ENCODE measurements at places on chromosomes 3 and 15.

- DNase-seq = no peak
These were observed 15.5 kb upstream of the PRSS50 start for GRCh38 chr3:46733026-46733800.

- no peak for DNase-seq
These were observed 1.9 kb downstream of the RAP2B start for GRCh38 chr3:153163756-153164550.

GRCh38 chr3:159185443-159186050 lies 383.7 kb downstream of the MFSD1 start:
- no peak for DNase-seq

- no peak for DNase-seq
These were observed 60.3 kb upstream of the UTS2B start for GRCh38 chr3:191390580-191390979.

- no peak for DNase-seq
These were observed 46.0 kb upstream of the TSEN2 start for GRCh38 chr3:12438318-12438717.

GRCh38 chr15:41855261-41855961 lies 16.8 kb downstream of the PLA2G4B start:
- no peak for DNase-seq

- DNase-seq = peak; percentile 96
These were observed 129.4 kb downstream of the VGLL4 start for GRCh38 chr3:11514191-11514821.

DNA sequence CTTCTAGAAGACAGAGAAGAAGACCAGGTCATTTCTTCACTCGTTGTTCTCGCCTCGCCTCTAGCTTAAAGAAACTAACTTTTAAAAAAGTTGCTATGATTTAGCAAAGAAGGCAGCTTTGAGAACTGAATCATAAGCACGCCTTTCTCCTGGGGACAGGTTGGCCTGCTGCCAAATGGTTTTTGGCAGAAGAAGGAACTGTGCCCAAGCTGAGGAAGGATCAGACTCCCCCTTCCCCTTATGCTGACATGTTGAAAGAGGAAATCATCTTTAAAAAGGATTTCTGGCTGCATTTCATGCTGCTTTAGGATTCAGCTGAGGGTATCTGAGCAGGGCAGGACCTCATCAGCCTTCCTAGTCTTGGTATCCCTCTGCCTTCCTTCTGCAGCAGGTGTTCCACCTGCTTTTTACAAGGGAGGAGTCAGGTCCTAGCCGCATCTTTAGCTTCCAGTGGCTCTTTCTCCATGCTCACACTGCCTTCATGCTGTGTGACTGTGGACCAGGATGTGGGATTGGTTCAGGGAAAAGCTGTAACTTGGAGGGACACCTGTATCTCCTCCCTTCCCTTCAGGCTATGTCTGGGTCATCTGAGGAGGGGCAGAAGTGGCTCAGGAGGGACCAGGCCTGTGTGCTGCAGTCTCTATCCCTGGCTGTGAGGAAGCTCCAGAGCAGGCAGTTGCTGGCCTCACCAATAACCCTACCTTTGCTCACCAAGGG lies 34.1 kb upstream of the HACD2 start:
- DNase-seq = peak; percentile 83

DNA sequence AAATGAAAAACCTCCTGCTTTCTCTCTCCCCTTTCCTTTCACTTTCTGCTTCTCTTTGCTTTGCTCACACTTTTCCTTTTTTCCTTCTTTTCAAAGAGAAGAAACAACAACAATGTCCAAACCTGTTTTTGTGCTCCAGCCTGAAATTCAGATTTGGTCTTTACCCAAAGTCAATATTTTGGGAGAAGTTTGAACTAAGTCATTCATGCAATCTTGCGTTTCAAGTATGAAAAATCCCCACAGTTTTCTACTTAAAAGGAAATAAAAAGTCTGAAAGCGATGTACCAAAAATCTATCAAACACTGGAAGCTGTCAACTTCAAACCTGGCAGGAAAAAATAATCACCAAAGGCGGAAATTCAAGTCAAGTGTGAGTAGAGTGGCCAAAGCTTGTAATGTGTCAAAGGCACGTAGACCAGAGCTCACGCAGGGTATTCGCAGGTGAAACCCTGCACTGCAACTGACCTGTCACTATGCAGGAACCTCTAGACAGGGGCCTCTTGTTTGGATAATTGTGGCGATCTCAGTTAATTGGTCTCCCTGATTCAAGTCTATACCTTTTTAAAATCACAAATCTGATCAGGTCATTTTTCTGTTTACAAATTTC lies 118.8 kb upstream of the GALNT15 start:
- DNase-seq = no peak

DNA sequence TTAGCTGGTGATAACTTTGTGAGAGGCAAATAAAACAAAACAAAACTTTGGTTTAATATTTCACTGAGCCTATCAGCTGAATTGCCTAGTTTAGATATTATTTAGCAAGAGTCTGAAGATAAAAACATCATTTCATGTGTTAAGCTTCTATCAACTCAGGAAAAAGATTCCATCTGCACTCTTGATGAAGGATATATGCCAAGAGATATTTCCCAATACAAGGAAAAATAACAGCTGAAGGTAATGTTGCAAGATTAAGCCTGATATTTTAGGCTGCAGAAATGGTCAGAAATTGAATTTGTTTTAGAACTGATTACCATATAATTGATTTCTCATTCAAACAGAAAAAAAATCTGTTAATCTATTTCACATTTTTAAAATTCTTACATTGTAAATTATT lies 77.2 kb upstream of the SLITRK3 start:
- no peak for DNase-seq

DNA sequence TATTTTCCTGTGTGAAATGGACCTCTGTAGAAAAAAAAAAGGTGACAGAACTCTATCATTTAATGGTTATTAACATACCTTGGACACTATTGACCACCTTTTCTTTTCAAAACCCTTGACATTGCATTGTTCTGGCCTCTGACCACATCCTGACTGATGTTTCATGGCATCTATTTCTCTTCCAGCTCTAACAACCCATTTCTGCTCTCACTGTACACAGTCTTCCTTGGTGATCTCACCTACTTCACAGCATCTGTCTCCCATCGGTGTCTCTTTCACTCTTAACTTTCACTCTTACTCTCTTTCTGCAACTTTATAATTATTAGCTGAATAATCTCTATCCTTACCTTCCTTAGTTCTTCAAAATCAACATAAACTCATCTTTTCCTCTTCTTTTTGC lies 217.4 kb upstream of the CD96 start:
- DNase-seq = no peak

DNA sequence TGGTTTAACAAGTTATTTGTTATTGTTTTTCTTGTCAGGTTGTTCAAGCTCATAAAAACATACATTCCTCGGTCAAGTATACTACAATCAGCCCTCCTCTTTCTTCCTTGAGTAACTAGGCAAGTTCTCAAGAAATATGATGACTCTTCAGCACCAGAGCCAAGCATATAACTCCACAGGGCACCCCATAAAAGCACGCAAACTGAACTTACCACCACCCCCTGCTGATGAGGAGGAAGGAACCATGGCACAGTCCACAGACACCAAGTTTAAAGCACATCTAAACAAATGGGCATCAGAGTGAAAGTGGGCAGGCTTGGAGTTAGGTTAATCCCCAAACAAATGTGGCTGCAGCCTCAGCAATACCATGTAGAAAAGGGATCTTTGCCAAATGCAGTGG lies 5.3 kb downstream of the IP6K2 start:
- no peak for DNase-seq

DNA sequence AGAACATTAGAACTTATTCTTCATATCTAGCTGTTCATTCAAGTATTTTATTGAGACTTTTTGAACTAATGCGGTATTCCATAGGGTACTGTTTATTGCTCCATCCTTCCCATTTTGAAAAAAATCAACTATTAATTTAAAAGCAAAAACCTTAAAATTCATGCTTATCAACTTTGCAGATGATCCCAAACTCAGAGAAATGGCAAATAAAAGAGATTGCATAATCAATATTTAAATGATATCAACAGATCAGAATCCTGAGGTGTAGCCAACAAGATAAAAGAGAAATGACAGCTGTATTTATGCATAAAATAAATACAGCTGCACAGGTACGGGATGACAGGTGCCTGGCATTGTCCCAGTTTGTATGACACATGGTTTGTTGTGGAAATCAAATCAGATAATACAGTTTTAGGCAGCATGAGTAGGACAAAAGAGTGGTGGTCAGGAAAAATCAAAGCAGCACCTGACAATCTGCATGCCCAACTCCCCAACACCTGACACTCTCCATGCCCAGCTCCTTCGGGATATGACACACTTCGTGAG lies 42.4 kb upstream of the CMTM8 start:
- DNase-seq = no peak

GRCh38 chr15:59339252-59339672 lies 33.4 kb downstream of the MYO1E start:
- DNase-seq = peak; percentile 90

DNA sequence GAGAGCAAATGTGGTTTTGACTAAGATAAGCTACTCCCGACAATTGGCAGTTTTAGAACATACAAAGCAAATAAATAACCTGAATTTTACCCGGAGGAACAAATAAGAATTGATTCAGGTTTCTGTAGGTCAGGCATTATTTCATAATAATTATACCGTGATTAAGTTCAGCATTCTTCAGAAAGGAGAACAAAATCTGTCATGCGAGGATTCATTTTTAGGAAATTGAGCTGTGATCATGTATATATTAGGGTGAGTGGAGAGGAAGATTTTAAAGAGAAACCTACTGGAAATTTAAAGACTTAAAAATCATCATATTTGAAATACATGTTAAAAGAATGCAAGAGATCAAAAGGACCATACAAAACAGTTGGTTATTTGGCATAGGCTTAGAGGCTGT lies 20.5 kb downstream of the ZNF609 start:
- no peak for DNase-seq

GRCh38 chr3:120163026-120163425 lies 68.8 kb upstream of the GSK3B start:
- DNase-seq = no peak

- DNase-seq = no peak
These were observed 147.8 kb upstream of the IL12A start for GRCh38 chr3:159840703-159841299.

- no peak for DNase-seq
These were observed 54.6 kb downstream of the SPRED1 start for GRCh38 chr15:38307251-38307650.

DNA sequence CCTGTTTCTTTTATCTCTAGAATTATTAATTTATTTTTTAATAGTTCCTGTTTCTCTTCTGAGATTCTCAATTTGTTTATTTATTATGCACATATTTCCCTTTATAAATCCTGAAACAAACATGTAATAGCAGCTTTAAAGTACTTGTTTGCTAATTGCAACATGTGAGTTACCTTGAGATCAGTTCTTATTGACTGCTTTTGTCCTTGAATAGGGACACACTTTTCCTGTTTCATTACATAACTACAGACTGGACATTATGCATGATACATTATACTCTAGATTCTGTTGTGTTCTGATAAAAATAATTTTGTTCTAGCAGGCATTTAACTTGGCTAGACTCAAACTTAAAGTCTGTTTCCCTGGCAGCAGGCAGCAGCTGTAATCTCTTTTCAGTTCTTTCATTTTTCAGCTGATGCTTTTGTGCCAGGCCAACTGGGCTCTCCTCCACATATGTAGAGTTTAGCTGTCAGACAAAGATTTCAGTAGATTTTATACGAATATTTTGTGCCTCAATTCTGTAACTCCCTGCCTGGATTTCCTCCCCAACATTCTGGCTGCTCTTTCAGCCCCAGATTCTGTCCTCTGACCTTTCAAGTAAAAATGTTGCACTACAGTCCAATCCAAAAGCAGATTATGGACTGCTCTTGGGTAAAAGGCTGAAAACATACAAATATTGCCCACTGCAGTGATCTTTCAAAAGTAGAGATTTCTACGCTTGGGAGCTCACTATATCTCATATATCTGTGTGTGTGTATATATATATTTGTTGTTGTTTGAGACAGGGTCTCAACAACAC lies 41.9 kb downstream of the PCOLCE2 start:
- no peak for DNase-seq

DNA sequence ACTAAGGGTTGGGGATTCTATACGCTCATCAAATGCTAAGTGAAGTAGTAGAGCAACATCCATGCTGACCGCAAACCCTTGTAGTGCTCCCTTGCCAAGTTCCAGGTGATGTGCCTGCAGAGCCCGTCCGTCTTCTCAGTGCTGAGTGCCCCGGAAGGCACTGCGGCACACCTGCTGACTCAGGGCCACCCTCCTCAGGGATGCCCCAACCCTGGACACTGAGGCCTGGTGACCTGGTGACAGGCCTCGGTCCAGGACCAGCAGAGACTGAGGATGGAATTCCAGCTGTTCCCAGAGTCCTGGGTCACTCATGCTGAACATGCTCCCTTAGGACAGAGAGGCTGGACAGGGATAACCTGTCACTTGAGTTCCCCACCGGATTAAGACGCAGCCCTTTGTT lies 422.5 kb downstream of the OCA2 start:
- no peak for DNase-seq

- no peak for DNase-seq
These were observed 51.6 kb downstream of the ATP10A start for GRCh38 chr15:25811481-25811906.

- DNase-seq = no peak
These were observed 496 bp downstream of the TF start for GRCh38 chr3:133746712-133747066.

DNA sequence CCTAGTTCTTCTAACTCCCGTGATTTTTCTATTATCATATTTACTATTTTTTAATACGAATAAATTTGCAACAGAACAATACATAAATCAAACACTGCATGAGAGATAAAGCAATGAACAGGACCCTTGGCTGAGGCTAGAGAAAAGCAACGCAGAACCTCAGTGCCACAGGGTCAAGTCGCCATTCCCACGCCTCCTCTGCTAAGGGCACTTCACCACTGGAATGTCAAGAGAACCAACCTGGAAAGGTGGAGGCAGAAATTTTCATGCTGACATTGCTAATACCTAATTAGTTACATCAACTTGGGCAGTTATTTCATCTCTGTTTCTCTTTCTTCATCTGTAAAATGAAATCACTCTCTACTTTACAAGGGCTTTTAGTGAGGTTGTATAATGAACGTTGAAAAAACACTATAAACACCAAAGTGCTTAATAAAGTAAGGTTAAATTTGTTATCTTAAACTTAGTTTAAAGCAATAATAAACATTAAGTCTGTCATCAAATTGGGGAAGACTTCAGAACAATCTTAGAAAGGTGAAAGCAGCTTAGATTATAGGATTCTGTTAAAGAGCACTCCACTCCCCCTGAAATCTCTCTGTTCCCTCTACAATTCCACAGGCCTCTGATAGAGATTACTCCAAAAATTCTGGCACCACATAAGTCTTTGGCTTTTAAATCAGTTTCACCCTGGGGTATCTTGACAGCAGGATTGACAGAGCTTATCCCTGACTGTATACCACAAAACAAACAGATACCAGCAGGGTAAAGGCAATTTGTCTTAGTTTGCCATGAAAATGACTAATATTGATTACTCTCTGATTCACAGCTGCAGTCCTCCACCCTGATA lies 41.9 kb downstream of the PLCH1 start:
- DNase-seq = no peak

DNA sequence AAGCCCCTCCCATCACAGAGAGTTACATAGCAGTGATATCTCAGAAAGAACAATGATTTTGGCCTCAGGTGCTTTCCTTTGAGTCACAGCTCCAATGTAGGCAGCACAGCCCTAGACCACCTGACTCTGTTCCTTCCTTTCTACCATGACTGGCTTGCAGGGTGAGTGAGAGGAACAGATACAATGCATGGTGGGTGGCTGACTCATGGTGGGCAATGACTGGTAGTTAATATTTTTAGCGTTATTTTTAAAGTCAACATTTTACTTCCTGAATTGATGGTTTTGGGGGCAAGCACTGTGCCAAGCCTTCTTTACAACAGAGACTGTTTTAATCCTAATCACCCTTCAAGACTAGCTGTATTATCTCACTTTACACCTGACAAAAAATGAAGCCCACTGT lies 32.8 kb upstream of the ST3GAL6 start:
- peak; percentile 44 for DNase-seq

- no peak for DNase-seq
These were observed 158.6 kb upstream of the KBTBD8 start for GRCh38 chr3:66839508-66839907.

All from fibroblast of skin of back (primary cell).